ENCODE measurements at places on chromosomes 16 and 17. TPM values are rescaled to one million over a fixed set of nuclear protein-coding genes. Genes with fewer than 3 reads are reported as not detected.

DNA sequence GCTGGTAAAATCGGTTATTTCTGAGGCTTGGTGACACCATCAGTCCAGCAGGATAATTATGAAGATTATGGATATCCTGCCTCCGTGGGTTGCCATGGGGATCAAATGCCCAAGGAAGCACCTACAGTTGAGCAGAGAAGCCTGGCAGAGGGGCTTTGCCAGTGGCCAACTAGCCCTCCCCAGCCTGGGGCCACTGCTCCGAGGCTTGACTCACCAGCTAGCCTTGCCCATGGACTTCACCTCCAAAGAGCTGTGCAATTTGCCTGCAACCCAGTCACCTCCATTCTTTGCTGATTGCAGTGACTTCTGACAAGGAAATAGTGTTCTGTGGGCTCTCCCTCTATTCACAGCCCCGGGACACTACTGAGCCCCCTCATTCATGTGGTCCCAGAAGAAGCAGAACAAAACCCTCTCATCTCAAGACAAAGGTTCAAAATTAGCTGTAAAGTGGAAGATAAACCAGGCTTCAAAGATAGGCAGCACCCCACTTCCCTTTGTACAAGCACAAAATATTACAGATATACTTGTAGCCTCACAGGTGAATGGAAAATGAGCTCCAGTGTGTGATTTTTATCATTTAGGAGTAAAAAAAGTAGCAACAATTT is 1.6 kb downstream of the PECAM1 start:
- DNase-seq: no peak

DNA sequence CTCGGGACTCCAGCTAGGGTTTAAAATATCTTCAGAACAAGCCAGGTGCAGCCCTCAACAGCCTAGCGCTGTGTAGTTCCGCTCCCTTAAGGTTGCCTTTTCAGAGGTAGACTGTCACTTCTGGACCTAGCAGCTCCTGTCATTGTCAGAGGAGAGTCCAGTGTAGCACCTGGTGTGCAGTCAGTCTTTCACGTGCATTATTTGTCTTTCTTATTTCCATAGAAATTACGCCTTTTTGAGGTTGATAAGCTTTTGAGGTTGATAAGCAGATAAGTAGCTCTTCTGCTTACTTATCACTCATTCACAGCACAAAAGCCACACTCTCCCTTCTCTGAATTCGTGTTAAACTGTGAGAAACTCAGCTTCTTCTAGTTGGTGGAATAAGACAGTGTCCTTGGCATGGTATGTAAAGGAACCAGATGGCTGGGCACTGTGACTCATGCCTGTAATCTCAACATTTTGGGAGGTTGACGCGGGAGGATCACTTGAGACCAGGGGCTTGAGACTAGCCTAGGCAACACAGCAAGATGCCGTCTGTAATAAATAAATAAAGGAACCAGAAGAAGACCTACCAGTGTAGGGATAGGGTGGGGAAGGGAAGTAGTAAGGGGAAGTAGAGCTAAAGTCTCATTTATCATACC is 10.2 kb downstream of the EEF2K start:
- no peak for DNase-seq

- DNase-seq: no peak
Observed at GRCh38 chr16:64061621-64062020, 1060.2 kb downstream of the CDH11 start.

DNA sequence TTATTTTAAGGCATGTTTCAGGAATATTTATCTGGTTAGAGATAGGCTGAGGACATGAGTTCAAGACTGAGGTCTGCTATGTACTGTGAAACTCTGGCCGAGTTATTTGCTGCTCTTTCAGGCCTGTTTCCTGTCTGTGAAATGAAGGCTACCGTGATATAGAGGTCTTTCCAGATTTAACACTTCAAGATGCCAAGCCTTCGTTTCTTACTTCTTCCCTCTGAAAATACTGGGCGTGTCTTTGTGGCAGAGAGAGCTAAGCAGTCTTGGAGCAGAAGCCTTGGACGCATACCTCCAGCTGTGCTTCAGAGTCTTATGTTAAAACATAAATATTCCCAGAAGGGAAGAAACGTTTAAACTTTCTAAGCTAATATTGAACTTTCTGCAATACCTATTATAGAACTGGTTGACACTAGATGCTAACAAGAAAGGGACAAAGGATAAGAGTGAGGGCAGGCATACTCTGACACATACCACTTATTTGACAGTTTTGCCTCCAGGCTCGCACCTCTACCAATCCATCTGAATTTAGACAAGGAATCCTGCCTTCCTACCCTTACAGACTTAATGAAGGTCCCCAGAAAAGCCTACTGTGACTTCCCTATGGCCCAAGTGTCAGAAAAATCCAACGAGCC is 17.5 kb downstream of the WIPI1 start:
- DNase-seq: no peak

GRCh38 chr17:74404218-74404617 is 27.7 kb upstream of the GPRC5C start:
- DNase-seq: no peak

- DNase-seq: no peak
Observed at GRCh38 chr16:72913551-72913950, 134.4 kb downstream of the ZFHX3 start.

- no peak for DNase-seq
Observed at GRCh38 chr16:3548445-3548844, 28.8 kb downstream of the NLRC3 start.

DNA sequence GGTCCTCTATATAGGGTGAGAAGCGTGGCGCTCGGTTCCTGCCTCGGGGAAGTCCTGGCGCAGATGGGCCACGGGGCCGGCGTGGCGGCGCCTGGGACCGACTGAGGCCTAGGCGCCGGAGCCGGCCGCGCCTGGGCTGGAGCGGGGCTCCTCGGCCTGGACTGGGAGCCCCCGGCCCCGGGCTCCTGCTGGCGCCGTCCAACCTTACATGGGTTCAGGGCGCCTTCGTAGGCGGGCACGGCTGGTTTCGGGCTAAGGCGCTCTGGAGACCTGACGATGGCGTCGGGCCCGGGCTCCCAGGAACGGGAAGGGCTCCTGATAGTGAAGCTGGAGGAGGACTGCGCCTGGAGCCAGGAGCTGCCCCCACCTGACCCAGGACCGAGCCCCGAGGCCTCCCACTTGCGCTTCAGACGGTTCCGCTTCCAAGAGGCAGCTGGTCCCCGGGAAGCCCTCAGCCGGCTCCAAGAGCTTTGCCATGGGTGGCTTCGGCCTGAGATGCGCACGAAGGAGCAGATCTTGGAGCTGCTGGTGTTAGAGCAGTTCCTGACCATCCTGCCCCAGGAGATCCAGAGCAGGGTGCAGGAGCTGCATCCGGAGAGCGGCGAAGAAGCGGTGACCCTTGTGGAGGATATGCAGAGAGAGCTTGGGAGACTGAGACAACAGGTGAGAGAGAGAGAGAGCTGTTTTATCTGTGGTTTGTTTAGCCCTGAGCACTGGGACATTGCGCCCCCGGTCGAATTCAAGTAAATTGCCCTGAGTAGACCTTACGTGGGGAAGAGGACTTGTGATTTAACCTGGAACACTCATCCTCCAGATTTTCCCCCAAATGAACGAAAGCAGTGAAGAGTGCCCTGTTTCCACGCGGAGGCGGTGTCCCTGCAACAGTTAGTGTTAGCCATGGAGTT is 504 bp downstream of the ZNF263 start:
- DNase-seq: peak; percentile 9

DNA sequence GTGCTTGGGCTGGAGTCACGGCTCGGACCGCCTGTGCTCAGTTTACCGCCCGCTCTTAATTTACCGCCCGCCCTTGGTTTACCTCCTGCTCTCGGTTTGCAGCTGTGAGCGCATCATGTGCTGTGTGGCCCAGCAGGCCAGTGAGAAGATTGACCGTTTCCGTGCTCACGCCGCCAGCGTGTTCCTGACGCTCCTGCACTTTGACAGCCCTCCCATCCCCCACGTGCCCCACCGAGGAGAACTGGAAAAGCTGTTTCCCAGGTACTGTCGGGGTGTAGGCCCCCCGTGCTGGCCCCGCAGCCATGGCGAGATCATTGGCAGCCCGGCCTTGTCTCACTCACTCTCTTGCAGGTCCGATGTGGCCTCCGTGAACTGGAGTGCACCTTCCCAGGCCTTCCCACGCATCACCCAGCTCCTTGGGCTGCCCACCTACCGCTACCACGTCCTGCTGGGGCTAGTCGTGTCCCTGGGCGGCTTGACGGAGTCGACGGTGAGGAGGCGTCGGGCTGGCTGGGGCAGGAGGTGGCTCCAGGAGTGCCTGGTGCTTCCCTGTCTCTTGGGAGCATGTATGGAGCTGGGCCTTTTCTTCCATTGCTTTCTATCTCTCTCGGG is 89.3 kb upstream of the ZNF750 start:
- DNase-seq: no peak

GRCh38 chr17:76051561-76051960 is 20.8 kb downstream of the SRP68 start:
- DNase-seq: no peak

GRCh38 chr17:64420143-64420670 is 28.7 kb upstream of the MILR1 start:
- no peak for DNase-seq

DNA sequence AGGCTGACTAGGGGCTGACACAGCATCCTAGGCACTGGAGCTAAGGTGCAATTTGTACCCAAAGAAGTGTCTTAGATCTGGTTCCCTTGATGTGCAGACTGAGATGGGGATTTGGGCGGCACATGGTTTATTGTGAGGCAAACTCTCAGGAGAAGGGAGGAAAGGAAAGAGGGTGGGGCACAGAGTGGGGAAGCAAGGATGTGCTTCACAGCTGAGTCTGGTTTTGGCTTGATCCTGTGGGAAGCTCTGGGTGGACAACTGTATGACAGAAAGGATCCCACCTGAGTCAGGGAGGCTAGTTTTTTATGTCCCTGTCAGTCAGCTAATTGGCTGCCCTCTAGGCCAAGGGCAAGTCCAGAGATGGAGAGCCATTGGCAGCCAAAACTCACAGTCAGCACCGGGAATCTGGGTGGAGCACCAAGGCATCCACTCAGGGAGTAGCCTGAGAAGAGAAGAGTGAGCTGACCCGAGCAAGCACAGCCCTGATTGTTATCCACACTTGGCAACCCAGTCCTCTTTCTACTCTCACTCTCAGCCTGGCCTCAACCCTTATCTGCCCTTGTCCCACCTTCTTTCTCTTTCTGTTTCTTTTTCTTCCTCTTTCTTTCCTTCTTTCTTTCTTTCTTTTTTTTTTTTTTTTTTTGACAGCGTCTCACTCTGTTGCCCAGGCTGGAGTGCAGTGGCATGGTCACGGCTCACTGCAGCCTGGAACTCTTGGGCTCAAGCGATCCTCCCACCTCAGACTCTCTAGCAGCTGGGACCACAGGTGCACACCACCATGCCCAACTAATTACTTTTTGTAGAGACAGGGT is 12.0 kb downstream of the ARL4D start:
- no peak for DNase-seq

PPP1R27 gene
- not detected for total RNA-seq

DNA sequence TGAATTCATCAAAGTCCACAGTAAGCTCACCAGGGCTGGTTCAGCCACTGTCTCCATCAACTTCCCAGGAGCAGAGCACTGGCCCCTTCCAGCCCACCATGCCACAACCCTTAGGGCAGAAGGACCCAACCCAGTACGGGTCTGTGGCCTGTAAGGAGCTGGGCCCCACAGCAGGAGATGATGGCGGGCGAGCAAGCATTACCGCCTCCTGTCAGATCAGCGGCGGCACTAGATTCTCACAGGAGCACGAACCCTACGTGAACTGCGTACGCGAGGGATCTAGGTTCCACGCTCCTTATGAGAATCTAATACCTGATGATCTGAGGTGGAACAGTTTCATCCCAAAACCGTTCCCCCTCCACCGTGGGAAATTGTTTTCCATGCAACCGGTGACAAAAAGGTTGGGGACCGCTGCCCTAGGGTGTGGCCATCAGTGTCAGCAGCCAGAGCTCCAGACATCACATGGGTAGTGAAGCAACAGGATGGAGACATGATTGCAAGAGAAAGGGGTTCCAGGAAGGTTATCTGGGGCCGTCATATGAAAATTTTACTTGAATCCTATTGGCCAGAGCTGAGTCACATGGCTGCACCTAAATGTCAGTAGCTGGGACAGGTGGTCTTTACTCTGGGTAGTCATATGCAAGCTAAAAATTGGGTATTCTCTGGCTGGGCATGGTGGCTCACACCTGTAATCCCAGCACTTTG is 12.4 kb upstream of the SLC25A19 start:
- no peak for DNase-seq

Measured in progenitor cell of endocrine pancreas (in vitro differentiated cells).